Fibroblast of skin of scalp (primary cell): ENCODE measurements at places on chromosomes 7 and 10.
A peak's percentile ranks its signal among the peaks of the same experiment; 100 is the strongest.

GRCh38 chr10:100745882-100746783 is 751 bp downstream of the PAX2 start:
- no peak for DNase-seq

DNA sequence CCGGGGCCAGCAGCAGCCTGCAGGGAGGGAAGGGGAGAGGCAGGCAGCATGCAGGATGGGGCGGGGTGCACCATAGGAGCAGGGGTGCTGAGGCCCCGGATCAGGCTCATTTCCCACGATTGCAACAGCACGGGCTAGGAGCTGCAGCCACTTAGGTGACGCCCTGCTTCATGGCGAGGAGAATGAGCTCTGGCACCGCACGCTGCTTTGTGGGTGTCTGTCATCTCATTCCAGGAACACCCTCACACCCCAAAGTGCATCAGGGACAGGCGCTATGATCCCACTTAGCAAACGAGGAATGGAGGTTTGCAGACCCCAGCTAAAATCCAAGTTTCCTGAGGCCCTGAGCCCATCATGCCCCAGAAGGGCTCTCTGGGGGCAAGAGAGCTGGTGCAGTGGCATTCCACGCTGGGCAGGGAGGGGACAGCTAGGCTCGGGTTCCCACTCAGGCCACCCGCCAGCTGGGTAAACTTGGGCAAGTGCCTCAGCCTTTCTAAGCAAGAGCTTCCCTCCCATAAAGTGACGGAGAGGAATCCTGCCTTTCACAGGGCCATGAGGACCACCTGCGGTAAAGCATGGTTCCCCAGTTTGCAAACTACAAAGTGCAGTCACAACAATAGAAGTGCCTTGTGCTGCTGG is 9.3 kb downstream of the KCNH2 start:
- DNase-seq, result no peak

DNA sequence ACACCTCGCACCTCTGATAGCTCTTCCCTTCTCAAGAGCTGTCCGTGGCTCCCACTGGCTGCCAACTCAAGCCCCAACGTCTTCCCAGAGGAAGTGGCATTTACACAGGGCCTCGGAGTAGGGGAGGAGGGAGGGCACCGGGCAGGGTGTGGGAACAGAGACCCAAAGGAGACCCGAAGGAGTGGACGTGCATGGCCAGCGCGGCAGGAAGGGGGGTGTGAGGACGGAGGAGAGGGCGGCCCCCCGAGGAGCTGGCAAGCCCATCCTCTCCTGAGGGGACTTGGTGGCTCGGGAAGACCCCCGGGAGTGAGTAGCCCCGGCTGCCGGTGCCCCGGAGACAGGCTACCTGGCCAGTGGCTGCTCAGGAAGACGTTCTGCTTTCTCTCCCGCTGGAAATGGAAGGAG is 85.9 kb downstream of the FOXL3 start:
- no peak for DNase-seq

- DNase-seq, result no peak
These were observed 123.1 kb downstream of the CCNY start for GRCh38 chr10:35459449-35459847.

DNA sequence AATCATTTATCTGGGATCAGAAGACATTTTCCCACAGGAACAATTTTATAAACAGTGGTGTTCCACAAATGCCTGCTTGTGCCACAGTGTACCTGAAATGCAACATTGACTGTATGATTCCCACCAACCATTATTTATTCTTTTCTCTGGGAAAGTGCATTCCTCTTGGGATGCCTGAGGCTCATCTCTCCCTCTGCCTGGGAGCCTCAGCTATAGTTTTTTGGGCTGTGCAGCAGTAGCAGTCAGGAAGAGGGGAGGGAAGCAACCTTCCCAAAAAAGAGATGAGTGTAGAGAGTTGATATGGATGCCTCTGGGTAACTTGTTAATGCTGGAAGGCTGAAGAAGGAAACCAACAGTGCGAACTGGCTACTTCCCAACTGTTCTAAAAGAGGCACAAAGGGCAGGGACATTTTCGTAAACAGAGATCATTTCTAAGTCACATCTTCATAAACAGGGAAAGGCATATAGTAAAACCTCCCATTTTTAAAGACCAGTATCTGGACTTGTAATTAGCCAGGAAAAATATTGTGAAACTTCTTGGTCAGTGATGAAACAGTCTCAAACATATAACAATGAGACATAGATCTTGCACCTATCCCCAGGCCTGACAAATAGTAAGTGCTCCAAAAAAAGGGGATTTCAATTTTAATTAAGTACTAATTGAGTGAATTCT is 1.4 kb upstream of the CALD1 start:
- peak; percentile 48 for DNase-seq

DNA sequence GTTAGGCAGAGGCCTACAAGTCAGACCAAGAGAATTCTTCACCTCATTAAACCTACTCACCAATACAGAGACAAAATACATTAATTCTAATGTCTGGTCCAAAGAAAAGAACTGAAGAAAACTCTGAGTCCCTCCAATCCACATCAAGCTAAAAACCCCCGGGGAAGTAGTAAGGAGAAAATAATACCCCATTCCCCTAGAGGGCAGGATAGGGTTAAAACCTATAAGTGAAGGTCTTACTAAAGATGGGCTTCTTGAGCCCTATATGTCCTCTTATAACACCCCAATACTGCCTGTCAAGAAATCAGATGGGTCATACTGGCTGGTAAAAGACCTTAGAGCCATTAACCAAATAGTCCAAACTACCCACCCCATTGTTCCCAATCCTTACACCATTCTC is 141.3 kb upstream of the TMEM106B start:
- no peak for DNase-seq

GRCh38 chr7:102236102-102236501 is 50.6 kb upstream of the SH2B2 start:
- DNase-seq, result no peak

DNA sequence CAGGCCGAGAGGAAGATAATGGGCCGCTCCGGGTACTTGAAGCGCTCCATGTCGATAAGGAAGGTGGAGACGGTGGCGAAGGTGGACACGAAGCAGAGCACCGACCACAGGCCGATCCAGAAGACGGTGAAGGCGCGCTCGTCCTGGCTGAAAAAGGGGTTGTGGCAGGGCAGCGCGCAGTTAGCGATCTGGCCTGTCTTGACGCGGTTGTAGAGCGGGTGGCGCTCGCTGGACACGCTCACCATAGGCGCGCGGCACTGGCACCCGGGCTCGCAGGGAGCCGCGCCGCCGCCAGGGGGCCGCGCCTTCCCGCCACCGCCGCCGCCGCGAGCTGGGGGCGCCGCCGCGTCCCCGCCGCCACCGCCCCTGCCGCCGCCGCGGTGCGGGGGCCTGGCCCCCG is 1.6 kb downstream of the FZD8 start:
- peak; percentile 72 for DNase-seq

- DNase-seq, result no peak
These were observed 126.4 kb downstream of the CCDC3 start for GRCh38 chr10:12875100-12875499.

- peak; percentile 79 for DNase-seq
These were observed 22.8 kb downstream of the GNA12 start for GRCh38 chr7:2821161-2821841.

DNA sequence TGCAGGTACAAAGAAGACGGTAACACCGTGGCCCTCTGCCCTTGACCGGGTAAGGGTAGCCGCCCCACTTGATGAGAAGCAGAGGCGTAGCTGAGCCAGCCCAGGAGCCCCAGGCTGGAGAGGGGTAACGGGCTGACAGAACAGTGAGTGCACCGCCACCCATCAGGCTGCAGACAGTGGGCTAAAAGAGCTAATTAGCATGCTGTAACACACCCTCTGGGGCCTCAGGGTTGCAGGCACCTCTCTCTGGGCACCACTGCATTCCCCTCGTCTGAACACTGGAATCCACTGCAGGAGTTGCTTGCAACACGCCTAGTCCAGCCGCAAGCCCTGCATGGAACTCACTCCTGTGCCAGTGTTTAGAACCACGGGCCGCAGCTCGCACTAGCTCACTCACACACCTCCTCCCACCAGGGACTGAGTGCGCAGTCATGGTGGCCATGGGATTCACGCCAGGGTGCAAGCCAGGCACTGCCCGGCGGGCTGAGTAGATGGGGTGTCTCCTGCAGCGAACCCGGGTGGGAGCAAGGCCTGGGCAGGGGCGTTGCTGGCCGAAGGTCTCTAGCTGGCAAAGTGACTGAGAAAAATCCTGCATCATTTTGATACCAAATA is 36.1 kb downstream of the AGMO start:
- DNase-seq, result no peak
